Heart left ventricle (tissue), 16 donors: ENCODE measurements at places on chromosomes 11 and 22. TPM values are rescaled to one million over a fixed set of nuclear protein-coding genes. Genes with fewer than 3 reads are reported as not detected.

FAM111A gene
- polyA plus RNA-seq = 3.3 TPM

SELENOM gene
- 72.3 TPM for polyA plus RNA-seq

PGA5 gene
- polyA plus RNA-seq = 0.04 TPM

CLMP gene
- 1.9 TPM for polyA plus RNA-seq

OR51I1 gene
- not detected for polyA plus RNA-seq

REXO2 gene
- 153 TPM for polyA plus RNA-seq

MUC6 gene
- 0.04 TPM for polyA plus RNA-seq

ACTN3 gene
- polyA plus RNA-seq = 0.04 TPM

GAL3ST1 gene
- 0.19 TPM for polyA plus RNA-seq

DRD4 gene
- polyA plus RNA-seq = not detected

FAM83F gene
- 1.7 TPM for polyA plus RNA-seq

FTH1 gene
- 3,498 TPM for polyA plus RNA-seq

USP35 gene
- polyA plus RNA-seq = 6.6 TPM

NRIP3 gene
- 0.26 TPM for polyA plus RNA-seq

MYO18B gene
- 140 TPM for polyA plus RNA-seq
